ENCODE measurements at places on chromosomes 12 and 14.

DNA sequence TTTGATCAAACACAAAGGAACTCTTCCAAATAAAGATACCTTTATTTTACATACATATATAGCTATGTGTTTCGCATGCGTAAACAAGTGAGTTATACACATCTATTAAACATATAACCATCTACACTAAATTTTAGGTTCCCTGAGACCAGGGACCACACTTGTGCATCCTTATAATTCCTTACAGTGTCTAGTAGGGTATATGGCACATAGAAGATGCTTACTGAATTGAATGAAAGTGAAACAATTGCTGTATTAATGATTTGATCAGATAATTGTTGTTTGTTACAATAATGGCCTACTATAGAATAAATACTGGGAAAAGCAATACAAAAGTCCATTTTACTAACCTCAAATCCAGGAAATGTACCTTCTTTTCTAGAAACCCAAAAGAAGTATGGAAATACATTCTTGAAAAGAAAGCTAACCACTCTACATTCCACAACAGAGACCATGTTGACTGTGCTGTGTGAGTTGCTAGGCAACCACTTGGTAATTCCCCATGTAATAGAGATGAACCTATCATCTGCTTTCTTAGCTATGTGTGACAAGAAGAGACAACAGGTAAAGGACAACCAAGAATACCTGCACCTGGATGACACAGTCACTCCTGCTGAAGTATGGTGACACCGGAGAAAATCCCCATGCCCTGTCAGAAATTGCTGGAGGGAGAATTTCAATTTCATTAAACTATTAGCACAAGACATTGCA is 11.9 kb upstream of the CIPC start:
- no peak for DNase-seq

DNA sequence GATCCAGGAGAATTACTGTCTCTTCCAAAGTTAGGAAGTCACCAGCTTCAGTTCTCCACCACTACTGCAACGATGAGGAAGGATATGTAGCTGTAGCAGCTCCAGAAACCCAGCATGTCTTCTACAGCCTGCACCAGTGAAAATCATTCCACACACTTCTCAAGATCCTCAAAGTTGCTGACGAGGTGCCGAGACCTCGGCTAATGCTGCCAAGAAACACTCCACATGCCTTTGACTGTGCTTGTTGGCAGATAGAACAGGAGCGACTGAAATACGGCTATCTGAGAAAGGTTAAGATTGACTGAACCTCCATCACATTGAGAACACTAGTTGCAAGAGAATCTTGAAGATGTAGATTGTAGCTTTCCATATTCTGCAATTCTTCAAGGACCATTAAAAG is 241.9 kb downstream of the PPFIA2 start:
- no peak for DNase-seq

DNA sequence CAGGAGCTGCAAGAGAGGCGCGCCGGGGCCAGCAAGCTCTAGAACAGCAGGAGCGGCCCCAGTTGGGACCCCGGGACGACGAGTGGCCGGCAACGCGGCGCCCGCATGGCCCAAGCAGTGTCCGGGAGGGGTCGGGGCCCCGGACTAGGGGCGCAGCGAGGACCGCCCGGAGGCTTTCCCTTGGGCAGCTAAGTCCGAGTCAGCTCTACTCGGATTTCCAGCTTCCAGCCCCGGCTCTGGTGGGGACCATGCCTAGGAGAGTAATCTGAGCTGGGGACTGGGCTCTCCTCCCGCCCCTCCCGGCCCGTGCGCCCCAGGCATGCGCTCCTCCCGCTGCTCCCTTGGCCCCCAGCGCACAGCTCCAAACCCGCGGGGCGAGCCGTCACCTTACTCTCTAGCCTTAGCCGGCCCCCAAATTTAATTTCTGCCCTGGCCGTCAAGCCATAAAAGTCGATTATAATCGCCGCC is 41.6 kb upstream of the CAPRIN2 start:
- DNase-seq, result no peak

GRCh38 chr14:71722885-71723284 is 209.3 kb upstream of the RGS6 start:
- DNase-seq, result no peak

DNA sequence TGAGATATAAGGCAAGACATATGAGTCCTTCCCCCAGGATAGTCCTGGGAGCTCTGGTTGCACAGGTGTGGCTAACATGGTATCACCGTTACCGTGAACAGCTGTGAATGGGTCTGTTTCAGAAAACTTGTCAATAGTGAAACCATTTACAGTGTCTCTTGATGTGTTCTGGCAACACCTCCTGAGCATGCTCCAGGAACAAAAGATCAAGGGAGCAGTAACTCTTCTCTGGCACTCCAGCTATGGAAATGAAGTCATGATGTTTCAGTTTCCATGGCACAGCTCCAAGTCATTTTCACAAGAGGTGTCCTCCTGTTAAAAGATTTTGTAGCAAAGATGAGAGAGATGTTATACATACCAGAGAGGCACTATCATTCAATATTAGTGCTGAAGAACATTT is 253.7 kb downstream of the SNAPC1 start:
- no peak for DNase-seq

DNA sequence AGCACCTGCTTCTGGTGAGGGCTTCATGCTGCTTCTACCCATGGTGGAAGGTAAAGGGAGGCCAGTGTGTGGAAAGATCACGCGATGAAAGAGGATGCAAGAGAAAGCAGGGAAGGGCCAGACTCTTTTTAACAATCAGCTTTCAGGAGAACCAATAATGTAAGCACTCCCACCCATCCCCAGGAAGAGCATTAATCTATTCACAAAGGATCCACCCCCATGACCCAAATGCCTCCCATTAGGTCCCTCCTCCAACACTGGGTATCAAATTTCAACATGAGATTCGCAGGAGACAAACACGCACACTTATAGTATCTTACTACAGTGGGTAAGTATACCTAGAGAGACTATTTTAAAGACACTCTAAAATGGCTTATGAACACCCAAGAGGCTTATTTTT is 80.5 kb upstream of the TMCC3 start:
- DNase-seq, result no peak

DNA sequence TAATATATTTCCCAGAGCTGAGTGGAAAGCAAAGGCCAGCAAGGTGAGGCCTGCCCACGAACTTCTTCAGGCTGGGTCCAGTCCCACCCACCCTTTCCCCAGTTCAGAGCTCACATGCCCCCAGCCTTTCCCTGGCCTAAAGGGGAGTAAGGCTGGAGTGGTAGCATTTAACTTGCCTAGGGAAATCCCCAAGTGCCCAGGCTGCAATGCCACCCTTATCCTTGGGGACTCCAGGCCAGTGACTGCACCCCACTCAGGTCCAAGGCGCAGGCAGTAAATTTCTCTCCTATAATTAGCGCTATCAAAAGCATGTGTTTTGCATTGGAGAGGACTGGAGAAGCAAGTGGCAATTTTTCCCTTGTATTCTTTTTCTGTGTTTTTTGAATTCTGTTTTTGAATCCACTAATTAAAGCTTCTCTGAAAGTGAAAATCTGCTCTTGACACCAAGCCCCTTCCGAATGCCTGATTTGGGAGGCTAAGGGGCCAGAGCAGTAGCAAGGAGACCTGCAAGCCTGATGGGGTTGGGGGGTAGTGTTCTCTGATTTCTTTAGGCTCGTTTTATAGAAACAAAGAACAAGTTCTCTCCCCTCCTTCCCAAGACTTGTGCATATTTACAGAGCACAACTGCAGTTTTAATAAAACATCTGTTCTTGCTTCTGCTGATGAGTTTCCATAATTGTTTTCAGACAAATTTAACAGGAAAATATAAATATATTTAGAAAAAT is 3.5 kb upstream of the HOXC6 start:
- DNase-seq, result no peak

GRCh38 chr14:105210266-105211025 is 29.3 kb upstream of the NUDT14 start:
- DNase-seq, result no peak

DNA sequence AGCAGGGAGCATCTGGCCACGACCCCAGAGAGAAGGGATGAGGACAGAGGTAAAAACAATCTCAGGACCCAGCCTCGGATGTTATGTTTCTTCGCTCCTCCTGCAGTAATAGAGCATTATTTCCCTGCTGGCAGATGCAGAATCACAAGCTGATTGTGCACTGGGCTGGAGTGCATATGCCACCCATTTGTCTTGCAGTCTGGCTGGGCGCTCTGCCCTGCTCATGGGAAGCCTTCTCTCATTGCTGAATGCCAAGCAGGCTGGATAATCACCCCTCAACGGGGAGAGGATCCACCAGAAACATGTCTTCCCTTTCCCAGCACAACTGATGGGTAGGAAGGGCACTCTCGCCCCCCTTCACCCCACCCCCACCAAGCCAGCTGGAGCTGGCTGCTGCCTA is 8.5 kb upstream of the VASH1 start:
- no peak for DNase-seq

GRCh38 chr12:105616971-105617540 is 286.6 kb downstream of the C12orf75 start:
- DNase-seq, result no peak

DNA sequence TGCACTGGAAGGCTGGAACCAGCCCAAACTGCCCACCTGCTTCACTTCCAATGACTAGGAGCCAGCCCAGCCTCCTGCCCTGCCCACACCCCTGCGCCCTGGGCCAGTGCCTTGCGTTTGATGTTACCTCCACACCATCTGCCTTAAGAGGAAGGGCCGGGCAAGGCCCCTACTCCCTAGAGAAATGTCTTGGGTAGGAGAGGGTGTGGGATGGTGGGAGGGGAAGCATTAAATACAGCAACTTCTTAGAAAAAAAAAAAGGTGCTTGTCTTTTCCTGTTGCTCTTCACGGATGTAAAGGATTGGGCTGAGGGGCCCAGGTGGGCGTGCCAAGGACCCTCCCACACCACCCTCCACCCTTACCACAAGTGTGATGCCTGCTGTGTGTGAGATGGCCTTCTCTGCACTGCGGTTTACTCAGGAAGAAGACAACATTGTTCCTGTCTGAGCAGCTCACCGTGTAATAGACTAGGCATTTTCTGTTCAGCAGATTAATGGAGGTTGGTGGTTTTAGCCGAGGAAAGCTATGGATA is 99.9 kb downstream of the NINJ2 start:
- no peak for DNase-seq

- no peak for DNase-seq
Observed at GRCh38 chr14:82911930-82912329, 1378.3 kb upstream of the SEL1L start.

- DNase-seq, result no peak
Observed at GRCh38 chr12:117854339-117855012, 114.3 kb downstream of the KSR2 start.

DNA sequence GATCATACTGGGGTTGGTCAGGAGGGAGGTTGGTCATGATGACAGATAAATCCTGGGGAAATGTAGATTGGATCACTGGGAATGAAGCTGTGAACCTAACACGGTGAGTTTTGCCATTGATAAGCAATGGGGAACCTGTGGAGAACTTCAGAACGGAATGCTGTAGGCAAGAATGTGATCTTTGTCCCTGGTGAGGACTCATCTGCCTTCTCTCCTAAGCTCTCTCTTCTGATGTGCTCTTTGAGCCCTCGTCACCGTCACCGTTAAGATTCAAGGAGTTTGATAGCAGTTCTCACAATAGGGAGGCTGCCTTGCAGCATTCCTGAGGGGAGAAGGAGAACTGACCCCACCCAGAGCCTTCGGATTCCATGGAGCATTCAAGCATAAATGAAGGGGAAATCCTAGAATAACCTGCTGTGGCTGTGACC is 217.6 kb downstream of the ANO6 start:
- no peak for DNase-seq
